ENCODE measurements at places on chromosomes 6 and 20.
A peak's percentile ranks its signal among the peaks of the same experiment; 100 is the strongest.

DNA sequence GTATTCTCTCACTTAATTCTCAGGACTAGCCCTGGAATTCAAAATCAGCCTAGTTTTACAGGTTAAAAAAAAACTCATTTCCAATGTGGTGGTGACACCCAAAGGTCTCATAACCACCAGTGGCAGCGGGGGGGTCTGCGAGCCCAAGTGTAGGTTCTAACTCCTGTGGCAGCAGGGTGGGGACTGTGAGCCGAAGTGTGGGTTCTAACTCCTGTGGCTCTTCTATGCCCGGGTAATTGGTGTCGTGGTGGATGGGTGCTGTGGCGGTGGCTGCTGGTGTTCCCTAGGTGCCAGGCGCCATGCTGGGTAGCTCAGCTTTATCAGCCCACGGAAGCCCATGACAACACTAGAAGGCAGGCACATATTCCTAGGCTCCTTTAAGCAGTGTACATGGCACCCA, 4.9 kb upstream of the ANKRD60 start:
- DNase-seq: peak; percentile 27

GRCh38 chr6:38034274-38034914, 214.9 kb downstream of the ZFAND3 start:
- no peak for DNase-seq

- no peak for DNase-seq
Measured at GRCh38 chr20:62914436-62914835, 11.9 kb downstream of the DIDO1 start.

GRCh38 chr6:129120856-129121638, 238.1 kb downstream of the LAMA2 start:
- no peak for DNase-seq

DNA sequence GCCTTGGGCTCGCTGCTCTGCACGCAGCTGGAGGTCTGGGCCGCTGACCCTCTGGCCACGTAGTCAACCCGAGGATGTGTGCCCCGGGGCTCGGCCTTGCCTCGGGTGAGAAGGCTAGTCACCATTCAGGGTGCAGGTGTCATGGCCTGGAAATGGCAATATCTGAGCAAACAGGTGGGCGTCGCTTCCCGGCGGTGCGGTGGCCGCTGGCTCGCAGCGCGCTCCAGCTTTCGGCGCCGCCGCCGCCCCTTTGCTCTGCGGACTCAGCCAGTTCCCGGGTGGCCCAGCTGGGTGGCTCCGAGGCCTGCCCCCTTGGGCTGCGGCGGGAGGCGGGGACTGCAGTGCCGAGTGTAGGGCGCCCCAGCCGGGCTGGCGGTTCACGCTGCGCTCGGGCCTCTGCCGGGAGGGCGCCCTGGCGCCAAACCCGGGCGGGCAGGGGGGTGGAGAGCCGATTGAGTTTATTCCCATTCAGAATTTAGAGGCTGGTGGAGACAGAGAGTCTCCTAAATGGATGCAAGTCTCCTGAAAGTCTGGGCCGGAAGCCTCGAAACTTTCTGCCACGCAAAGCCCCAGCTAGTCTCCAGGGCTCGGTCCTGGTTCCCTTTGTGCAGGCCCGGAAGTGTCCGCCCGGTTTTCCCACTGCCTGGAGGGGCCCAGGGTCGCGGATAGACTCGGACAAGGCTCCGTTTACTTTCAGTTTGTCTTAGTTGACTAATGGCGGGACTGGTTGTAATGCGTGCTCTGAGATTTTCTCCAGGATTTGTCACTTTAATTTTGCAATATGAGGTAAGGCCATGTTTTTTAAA, 11.3 kb upstream of the TFAP2A start:
- DNase-seq: no peak

DNA sequence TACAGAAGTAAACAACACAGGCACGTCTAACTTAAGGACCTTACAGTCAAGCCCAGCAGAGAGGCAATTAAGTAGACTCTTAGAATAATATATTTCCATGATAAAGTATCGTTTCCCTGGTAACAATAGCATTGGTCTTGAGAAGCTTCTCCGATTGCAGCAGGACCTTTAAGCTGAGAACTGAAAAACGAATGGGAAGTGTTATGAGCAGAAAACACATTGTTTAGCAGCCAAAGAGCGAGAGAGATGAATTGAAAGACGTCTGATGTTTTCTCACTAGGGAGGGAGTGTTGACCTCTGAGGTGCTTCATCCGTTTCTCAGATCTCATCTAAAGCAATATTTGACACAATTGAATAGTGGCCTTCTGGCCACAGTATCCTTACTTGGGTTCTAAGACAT, 855 bp downstream of the BYSL start:
- DNase-seq: no peak

- no peak for DNase-seq
Measured at GRCh38 chr6:49890988-49891387, 24.7 kb upstream of the CRISP1 start.

DNA sequence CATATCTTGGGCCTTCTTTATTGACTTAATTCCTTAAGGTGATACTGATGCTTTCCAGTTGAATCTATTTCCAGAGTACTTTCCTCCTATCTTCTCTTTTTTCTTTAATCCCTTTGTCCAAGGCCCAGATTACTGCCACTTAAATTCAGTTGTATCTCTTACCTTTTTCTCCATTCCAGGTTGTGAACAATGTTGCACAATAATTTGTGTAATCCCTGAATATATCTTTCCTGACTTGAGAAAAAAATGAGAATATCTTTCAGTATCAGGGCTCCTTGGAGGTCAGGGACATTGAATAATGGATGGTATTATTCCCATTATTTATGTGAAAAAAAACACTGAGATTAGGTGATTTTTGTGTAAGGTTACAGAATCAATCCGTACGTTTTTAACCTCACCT, 683.3 kb downstream of the PTPRT start:
- no peak for DNase-seq

DNA sequence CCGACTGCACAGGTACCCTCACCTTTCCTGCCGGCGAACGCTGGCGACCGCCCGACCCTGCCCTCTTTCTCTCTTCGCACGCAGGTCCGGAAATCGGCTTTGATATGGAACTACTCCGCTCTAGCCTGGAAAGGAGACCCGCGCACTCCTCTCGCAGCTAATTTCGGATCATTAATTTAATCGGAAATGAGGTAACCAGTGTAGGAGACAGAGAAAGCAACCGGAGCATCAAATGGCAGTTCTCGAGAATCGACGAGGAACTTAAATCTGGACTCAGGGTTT, 949 bp upstream of the ATXN1 start:
- DNase-seq: no peak

DNA sequence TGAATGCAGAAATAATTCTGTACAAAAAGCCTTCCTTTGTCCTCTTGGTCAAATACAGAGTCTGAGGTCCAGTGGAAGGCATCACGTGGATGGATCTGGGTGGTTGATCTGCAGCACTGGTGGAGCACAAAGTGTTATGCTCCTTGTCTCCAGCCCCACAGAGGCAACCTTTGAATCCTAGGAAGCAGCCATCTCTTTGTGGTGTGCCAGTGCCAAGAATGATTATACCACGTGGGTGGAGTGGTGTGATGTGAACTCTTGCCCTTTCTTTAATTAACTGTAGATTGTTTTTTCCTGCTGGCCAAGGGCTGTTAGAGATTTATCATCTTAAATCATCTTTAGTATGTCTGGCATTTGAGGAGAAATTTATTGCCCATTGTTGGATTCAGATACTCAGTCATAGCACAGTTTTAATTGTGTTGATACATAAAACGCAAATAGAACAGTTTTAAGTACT, 31.1 kb downstream of the NCOA7 start:
- DNase-seq: no peak

DNA sequence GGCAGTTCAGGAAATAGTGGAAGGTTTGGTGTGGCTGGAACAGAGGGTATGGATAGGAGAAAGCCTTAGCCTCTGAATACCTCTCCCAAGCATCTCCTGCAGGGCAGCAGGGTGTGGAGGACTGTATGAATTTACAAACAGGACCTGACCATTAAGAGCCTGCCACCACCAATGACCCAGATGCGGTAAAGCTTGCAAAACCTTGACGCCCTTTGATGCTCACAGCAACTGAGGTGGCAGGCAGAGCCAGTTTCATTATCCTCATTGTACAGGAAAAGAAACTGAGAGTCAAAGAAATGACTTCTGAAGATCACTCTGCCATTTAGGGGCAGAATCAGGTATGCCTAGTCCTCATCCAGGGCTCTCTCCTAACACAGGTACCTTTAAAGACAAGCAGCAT, 2.4 kb downstream of the HM13 start:
- DNase-seq: peak; percentile 69

- DNase-seq: no peak
Measured at GRCh38 chr6:144617708-144618107, 332.6 kb downstream of the UTRN start.

- DNase-seq: no peak
Measured at GRCh38 chr6:79665725-79666551, 34.8 kb downstream of the SH3BGRL2 start.

- no peak for DNase-seq
Measured at GRCh38 chr6:33116417-33116816, 40.6 kb downstream of the HLA-DPB1 start.

DNA sequence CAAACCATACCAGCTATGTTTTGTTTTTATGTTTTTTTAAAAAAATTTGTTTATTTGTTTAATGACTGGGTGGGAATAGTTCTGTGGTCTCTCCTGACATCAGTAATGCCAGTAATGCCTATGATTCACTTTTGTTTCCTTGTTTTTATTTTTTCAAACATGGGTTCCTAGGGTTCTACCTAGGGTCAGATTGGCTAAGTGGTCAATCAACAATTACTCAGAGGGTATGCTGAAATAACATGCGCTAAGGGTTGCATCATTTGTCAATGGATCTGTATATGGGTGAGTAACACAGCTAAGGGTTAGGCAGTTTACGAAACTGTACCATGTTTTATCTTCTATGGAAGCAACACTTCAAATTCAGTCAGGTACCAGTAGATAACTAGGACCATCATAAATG, 583.8 kb upstream of the GJE1 start:
- DNase-seq: no peak

DNA sequence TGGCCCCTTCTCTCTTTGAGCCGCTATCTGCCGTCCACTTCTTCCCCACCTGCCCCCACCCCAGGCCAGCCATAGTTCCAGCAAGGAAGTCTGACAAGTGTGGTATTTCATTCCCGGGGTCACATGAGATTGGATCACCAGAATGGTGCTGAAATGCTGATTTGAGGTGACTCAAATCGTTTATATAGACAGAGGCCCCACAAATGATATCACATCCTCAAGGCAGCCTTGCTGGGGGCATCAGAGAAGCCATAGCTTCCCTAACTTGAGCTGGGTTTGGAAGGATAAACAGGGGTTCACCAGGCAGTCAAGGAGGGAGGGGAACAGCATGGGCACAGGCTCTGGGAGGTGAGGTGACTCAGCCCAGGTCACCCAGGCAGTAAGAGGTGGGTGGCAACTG, 9.9 kb downstream of the SDCBP2 start:
- no peak for DNase-seq
